ENCODE measurements at places on chromosomes 1 and 21.
A peak's percentile ranks its signal among the peaks of the same experiment; 100 is the strongest.

DNA sequence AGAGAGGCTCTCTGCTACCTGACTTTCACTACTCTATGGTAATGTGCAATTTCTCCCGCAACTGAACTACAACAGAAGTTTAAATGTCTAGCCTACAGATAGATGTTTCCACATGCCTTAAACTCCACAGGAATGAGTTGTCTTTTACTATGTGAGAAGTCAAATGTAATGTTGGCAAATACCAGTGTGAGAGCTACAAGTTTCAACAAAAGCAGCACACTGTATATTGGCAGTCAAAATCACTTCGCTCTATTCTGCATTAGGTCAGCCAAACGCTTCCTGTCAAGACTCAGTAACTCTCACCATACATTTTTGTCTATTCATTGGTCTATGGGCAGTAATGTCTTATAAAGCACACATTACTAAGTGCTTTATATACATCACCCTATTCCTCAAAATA, 41.9 kb downstream of the LUZP1 start:
- no peak for DNase-seq

- DNase-seq = peak; percentile 90
These were observed 31.1 kb upstream of the SRP9 start for GRCh38 chr1:225746361-225747179.

GRCh38 chr1:53946252-53947171, at the start of gene LRRC42:
LRRC42 (plus strand) TSS chr1:53946350; CDS start chr1:53952000, 5,650 bp downstream.
- peak; percentile 88 for DNase-seq

DNA sequence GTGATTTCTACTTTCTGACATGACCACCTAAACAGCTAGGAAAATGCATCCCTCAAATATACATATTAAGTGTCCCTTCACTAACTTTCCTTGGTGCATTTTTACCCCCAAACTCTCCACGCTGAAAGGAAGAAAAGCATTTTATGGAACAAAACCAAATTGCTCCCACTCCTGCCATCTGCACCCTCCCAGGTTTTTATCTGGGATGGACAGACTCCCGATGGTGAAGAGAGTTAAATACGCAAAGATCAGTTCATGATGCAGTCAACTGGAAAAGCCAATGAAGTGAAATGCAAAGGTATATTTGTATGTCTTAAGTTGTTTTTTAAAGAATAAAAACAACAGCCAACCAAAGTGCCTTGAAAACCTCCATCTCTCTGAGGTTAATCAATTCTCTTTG, 2.7 kb downstream of the DSTYK start:
- DNase-seq = no peak

GRCh38 chr1:67339623-67340343, 32.1 kb downstream of the IL12RB2 start:
- no peak for DNase-seq

- no peak for DNase-seq
These were observed 2.7 kb downstream of the FAM110D start for GRCh38 chr1:26161415-26162219.

GRCh38 chr21:32015461-32016139, 142.8 kb downstream of the HUNK start:
- no peak for DNase-seq

DNA sequence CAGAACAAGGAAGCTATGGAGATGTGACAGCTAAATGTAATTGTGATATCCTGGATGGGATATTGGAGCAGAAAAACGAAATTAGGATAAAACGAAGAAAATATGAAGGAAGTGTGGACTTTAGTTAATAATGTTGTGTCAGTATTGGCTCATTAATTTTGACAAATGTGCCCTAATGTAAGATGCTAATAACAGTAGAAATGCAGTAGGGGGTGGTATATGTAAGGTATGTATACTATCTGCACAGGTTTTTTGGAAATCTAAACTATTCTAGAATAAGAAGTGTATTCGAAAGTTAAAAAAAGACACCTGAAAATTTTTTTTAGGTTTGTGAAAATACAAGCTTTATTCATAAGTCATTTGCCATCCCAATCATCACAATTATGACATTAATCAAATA, 421.4 kb upstream of the B3GALT2 start:
- DNase-seq = no peak

GRCh38 chr21:32064281-32064910, 191.6 kb downstream of the HUNK start:
- DNase-seq = no peak

GRCh38 chr1:53737648-53738204, 1.2 kb downstream of the GLIS1 start:
- DNase-seq = no peak

DNA sequence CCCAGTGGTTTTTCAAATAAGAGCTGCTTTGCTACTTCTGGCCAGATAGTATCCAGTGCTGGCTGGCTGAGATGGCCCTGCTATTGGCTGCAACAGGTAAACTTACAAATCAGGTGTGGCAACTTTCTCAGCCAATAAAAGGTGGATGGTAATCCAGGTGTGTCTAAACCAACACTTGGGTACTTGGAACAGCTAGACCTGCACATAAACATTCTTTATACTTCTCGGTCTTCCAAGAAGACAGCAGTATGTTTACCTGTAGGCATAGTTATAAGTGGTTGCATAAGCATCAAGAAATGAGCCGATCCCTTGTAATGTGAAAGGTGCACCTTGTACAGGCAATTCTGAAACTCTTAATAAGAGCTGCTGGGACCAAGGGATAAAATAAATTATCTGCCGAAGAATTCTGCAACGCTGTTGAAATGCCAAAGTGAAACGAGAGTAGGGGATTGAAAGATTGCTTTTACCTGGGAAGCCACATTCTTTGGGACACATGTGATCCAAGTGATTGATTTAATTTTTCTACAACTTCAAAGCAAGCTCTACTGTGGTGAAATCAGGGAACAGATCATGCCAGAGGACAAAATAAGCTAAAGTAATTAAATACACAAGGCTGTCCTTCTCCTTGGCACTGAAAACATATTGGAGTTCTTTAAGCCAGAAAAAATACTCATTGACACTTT, at the start of gene CLDN8:
TSS of gene CLDN8 (minus strand) at position 57 of the 683 bp plus-strand sequence. CDS start 172 bp downstream, outside the sequence.
- DNase-seq = no peak

- DNase-seq = no peak
These were observed 60.4 kb upstream of the BACH1 start for GRCh38 chr21:29238053-29238966.

DNA sequence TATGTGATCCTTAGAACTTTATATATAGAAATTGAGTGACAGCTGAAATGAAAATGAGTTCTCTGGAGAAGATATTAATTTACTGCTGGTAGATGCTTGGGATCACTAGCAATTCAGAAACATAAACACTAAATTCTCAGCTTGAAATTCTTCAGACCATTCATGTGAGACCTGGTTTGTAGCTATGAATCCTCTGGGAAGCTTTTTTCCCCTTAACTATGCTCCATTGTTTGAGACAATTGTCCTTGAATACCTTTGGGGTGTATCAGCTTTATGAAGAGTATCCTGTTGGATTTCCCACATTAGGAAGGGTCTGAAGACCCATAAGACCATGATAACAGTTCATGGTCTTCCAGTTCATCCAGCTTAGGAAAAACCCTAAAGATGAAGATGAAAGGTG, 4.6 kb upstream of the DENND1B start:
- no peak for DNase-seq

DNA sequence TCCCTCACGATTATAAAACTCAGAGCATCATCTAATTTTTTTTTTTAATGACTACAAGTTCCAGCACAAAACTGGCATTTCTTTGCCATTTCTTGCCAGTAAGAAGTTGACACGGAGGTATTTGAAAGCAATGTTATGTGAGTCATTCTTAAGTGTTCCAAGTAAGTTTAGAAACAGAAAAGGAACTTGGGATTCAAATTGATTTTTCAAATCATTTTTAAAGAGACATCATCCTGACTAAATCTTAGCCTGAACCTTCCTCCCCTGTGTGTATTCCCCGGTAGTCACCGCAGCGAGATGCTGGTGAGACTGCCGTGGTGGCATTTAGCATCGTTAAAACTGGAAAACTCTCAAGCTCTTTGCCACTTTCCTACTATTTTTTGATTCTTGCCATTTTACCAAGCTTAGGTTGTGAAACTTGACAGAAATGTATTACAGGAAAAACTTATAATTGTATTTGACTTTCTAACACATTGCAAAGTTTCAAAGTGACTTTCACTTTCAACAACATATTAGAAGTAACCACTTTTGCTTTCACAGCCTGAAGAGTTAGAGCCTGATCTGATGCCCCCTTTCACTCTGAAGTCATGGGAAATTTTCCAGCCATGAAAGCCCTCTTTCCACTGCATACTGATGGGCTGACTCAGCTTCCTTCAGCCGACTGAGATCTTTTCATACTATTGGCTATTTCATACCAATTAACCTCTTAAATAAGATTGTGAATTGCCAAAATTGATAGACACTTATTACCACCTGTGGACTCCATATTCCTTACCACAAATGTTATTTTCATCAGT, 61.4 kb downstream of the OLFML2B start:
- no peak for DNase-seq

DNA sequence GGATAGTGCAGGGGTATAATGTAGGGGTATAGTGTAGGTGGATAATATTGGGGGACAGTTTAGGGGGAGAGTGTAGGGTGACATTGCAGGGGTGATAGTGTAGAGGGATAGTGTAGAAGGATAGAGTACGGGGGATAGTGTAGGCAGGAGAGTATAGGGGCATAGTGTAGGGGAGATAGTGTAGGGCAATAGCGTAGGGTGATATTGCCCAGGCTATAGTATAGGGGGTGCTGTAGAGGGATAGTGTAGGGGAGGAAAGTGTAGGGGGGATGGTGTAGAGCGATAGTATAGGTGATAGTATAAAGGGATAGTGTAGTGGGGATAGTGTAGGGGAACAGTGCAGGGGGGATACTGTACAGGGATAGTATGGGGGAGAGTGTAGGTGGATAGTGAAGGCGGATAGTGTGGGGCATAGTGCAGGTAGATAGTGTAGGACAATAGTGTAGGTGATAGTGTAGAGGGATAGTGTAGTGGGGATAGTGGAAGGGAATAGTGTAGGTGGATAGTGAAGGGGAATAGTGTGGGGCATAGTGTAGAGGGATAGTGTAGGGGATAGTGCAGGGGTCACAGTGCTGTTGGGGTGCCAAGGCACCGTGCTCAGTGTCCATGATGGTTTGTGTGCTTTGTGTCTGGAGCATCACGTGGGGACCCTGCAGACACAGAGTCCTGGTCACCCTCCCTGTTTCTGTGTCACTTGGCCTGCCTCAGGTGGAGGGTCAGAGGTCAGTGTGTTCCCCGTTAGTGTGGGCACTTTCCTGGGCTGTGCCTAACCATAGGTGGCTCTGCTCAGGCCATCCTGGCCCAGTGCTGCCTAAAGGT, 10.5 kb upstream of the ARF1 start:
- no peak for DNase-seq

DNA sequence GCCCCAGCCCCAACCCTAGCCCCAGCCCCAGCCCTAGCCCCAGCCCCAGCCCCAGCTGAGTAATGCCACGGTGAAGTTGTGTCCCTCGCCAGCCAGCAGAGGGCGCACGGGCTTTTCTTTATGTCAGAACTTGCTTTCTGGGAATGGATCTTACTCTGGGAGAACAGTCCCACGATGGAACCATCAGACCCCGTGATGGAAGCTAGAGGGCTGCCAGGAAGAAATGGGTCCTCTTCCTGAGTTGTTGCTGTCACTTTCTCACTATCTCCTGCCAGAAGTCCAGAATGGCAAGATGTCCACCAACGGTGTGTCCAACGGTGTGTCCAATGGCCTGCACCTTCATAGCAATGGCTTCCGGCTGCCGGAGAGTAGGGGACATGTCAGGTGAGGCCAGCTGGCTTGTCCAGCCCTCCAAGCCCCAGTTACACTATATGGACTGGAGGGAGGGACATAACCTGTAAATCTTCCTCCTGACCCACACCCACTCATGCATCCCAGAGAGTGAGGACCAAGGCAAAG, 25.1 kb upstream of the TMEM222 start:
- peak; percentile 17 for DNase-seq

- no peak for DNase-seq
These were observed 19.5 kb upstream of the DDR2 start for GRCh38 chr1:162612606-162613400.

DNA sequence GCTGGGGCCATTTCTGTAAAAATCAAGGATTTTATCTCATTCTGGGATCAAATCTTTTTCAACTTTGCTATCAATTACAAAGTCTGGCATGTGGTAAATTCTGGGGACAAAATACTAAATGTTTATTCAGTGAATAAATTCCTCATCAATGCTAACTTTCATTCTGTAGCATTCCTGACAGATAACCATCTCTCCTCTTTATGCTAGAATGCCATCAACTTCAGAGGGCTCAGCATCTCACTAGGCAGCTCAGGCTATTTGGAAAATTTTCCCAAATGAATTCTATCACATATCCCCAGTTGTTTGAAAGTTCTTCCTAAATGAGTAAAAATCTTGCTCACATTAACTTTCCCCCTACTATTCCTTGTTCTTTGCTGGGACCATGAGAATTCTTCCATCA, 163.0 kb upstream of the DAB1 start:
- no peak for DNase-seq

DNA sequence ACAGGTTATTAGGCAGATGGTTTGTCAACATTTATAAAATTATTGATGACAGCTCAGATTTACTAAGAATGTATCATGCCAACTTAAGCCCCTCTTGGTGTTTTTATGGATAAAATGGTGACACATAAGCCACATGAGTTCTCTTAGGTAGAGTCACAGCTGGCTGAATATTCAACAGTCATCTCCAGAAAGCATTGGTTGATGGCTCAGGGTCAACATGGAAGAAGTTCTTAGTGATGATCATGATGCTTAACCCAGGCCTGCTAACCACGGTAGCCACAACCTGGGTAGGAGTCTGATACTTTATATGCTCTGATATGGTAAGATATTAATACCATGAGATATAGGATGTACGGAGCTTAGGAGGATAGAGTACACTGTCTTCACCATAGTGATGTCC, 46.4 kb upstream of the SIPA1L2 start:
- no peak for DNase-seq

GRCh38 chr1:246558041-246558440, 8.0 kb downstream of the TFB2M start:
- DNase-seq = no peak

DNA sequence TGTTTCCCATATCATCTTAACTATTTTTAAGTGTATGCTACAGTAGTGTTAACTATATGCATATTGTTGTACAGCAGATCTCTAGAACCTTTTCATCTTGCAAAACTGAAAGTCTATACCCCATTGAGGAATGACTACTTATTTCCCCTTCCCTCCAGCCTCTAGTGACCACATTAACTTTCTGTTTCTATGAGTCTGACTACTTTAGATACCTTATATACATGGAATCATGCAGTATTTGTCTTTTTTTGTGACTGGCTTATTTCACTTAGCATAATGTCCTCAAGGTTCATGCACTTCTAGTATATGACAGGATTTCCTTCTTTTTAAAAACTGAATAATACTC, 96.5 kb upstream of the BTG3 start:
- DNase-seq = no peak

- DNase-seq = no peak
These were observed 547.3 kb upstream of the PLXNA2 start for GRCh38 chr1:208791456-208791855.
